ENCODE measurements at places on chromosomes 12 and 14.

GRCh38 chr12:66709457-66709773 is 30.5 kb upstream of the GRIP1 start:
- DNase-seq = no peak

DNA sequence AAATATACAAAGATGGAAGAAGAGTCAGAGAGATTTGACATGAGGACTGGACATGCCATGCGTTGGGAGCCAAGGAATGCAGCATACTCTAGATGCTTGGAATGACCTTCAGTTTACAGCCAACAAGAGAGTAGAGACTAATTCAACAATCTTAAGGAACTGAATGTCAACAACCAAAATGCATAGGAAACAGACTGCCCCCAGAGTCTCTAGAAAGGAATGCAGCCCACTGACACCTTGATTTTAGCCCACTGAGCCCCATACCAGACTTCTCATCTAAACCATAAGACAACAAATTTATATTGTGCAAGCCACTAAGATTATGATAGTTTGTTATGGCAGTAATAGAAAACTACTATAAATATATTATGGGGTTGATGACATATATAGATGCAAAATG is 611.2 kb downstream of the RPS29 start:
- no peak for DNase-seq

- no peak for DNase-seq
Measured at GRCh38 chr12:113145720-113146551, 3.6 kb upstream of the CFAP73 start.

DNA sequence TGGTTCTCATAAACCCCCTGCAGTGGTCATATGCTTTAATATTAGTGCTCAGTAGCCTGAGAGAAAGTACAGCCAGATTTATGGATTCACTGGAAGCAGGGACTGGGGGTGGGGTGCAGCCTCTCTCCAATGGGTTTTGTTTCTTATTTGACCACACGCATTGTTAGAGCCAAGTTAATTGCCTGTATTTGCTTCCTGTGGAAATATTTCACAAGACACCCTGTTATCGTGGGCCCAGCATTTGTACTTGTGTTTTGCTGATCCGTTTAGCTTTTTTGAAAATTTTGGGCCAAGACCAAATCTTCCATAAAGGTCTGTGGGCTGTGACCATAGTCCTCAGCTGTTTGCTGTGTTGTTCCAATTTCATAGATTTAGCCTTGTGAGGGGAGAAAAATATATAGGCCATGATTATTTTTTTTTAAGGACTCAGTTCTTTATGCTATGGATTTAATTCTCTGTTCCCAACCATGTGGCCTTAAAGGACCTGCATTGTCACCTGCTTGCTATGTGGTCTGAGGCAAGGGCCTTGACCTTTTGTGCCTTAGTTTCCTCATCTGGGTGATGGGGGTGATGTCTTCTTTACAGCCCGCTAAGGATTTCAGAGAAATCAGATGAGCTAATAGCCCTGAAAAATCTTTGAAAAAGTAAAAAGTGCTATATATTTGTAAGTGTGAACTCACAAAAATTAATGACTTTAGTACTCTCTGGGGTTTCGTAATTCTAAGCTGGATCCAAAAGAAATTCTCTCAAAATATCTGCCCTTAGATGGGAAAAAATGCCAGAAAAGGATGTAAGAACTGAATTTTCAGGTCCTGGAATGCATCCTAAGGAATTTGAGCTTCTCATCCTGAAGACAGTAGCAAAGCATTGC is 370.2 kb downstream of the DPF3 start:
- DNase-seq = no peak

DNA sequence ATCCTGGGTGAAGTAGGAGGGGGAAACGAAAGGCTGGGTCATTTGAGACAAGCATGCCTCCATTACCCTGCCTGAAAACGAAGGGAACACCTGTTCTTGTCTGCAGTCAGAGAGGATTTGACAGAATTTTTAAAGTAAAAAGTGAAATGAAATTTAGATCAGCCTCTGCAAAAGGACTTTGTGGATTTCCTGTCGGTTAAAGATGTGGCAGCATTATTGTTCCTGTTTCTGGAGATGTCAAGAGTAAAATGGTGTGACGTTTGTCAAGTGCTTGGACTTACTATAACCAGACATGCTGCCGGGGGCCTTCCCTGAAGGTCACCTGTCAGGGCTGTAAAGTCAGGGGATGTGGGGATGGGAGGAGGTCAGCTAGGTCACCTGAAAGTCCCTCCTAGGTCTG is 32.0 kb downstream of the NRXN3 start:
- DNase-seq = no peak

GRCh38 chr14:71621276-71621675 is 311.0 kb upstream of the RGS6 start:
- no peak for DNase-seq

DNA sequence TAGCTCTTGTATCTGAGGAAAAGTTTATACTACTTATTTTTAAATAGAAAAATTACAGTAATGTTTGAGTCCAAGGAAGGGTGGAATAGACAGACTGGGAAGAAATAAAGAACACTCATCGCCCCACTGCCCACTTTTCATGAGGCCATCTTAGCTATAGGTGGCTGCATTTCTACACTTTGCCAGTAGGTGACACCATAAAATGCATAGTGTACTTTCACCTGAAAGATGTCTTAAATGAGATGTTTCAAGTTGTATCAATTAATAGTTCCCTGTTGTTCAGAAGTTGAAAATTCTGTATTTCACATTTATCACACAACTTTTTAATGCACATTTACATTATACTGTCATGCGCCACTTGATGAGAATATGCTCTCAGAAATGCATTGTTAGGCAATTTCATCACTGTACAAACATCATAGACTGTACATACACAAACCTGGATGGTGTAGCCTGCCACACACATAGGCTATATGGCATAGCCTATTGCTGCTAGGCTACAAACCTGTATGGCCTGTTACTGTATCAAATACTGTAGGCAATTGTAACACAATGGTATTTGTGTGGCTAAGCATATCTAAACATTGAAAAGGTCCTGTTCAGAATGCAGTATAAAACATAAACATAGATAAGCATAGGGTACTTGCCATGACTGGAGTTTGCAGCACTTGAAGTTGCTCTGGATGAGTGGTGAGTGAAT is 27.6 kb downstream of the PMCH start:
- DNase-seq = peak; percentile 15

- no peak for DNase-seq
Measured at GRCh38 chr12:114480337-114481199, 74.6 kb upstream of the TBX5 start.

DNA sequence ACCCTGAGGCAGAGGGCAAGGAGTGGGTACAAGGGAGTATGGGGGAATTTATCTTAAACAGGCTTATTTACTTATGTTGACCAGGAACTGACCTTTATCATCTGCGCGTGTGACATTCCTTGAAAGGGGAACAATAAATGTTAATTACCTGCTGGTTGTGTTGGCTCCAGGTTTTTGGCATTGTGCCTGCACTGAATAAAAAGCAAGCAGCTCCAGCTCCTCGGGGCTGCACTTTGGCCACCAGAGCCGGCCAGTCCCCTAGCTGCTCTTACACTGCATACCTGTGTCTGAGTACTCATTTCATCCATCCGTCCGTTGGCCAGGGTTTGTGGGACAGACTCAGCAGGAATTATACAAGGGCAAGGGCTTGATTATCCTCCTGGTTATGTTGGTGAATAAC is 68.8 kb upstream of the GTF2A1 start:
- DNase-seq = no peak

DNA sequence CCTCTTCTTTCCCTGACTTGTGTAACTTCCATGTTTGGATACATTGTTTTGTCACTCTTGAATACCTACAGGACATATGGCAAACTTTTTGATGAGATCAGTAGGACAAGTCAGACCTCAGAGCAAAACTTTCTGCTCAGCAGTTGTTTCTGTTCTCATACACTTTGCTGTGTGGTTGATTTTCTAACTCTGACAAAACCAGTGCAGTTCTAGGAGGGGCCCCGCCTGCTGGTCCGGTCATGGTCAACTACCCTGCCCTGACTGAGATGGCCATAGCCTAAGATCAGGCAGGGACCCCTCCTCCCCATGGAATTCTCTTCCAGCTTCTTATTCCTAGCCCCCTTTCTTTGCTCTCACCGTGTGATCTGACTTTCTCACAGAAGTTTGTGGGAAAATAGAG is 92.8 kb downstream of the OTOGL start:
- no peak for DNase-seq

DNA sequence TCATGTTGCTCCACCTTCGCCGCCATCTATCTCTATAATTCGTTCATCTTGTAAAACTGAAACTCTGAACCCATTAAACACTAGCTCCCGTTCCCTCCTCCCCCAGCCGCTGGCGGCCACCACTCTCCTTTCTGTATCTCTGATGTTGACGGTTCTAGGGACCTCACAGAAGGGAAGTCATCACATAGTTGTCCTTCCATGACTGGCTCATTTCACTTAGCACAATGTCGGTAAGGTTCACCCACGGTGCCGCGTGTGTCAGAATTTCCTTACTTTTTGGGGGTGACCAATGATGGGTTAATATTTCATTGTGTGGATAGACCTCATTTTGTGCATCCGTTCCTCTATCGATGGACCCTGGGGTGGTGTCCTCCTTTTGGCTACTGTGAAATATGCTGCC is 2.0 kb upstream of the CACNA2D4 start:
- DNase-seq = no peak

DNA sequence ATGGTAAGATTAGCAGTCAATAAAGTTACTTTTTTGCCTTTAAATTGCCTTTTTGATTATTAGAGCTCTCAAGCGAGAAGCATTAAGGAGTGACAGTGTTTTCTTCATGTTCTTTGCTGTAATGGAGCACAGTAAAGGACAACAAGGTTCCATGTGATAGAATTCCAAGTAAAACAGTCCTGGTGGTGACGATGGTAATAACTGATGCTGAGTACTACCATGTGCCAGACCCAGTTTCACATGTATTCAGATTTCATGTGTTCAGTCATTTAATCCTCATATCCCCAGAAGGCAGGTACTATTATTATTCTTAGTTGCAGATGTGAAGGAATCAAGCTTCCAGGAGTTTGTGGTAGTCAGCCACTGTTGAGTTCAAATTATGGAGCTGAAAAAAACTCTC is 79.0 kb downstream of the FRMD6 start:
- no peak for DNase-seq
